ENCODE measurements at places on chromosomes 3 and 15.
A peak's percentile ranks its signal among the peaks of the same experiment; 100 is the strongest.

- no peak for DNase-seq
Measured at GRCh38 chr15:30921106-30921505, 17.4 kb downstream of the FAN1 start.

- no peak for DNase-seq
Measured at GRCh38 chr3:61008998-61009380, 242.3 kb downstream of the FHIT start.

DNA sequence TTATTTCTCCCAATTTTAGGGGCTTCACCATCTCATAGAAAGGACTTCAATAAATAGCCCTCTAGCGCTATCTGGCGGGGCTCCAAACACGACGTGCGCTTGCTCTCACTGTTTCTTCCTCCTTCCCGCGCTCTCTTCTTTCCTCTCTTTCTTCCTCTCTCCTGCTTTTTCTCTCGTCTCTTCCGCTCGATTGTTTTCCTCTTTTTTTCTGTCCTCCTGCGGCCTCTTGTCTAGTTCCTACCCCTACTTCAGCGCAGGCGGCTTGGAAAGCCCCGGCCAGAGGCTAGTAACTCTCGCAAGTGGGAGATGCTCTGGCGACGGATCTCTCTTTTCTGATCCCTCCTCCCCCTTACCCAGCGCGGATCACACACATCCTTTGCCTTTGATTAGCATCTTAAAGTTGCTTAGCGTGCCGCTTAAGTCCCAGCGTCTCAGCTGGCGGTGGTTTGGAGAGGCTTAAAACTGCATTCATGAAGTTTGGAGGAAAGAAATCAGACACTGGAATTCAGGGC, 6.2 kb upstream of the MEIS2 start:
- DNase-seq = peak; percentile 53

DNA sequence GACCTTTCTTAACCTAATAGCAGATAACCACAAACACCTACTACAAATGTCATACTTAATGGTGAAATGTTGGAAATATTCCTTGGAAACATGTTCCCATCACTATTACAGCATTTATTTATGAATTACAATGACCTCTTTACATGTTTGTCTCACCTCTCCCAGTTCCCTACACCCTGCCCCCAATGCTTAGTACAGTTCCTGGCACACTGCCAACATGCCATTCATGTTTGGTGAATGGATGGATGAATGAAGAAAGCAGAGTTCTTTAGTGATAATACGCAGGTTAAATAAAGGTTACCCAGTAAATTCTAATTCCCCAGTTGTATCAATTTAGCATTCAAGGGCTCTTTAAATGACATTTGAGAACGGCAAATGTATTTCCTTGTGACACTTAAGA, 259.9 kb upstream of the ATP11B start:
- DNase-seq = no peak

DNA sequence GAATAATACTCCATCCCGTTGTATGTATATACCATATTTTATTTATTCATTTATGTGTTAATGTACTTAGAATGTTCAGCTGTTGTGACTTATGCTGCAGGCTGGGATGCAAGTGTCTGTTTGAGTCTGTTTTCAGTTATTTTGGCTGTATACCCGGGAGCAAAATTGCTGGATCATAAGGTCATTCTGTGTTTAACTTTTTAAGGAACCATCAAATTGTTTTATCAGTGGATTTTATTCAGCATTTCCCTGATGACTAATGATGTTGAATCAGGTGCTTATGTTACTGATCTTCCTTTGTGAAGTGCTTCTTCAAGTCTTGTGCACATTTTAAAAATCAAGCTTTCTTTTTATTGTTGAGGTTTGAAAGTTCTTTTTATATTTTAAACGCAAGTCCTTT, 118.1 kb downstream of the SLC25A26 start:
- no peak for DNase-seq

DNA sequence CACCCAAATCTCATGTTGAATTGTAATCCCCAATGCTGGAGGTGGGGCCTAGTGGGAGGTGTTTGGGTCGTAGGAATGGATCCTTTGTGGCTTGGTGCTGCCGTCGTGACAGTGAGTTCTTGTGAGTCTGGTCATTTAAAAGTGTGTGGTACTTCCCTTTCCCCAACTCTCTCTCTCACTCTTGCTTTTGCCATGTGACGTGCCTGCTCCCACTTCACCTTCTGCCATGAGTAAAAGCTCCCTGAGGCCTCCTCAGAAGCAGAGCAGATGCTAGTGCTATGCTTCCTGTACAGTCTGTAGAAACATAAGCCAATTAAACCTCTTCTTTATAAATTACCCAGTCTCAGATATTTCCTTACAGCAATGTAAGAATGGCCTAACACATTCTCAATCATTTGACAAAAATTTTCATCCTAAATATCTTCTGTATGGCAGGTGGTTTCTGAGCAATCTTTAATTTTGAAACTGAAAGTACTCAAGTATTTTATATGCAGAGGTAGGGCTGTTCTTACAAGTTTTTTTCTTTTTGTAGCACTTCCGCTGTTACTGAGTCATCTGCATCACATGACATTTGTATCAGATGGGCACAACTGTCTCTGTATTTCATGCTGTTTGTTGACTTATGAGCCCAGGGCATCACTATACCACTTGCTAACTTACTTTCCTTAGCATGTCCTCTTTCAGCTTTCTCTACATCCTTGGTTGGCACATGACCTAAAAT, 8.8 kb downstream of the RPL39L start:
- DNase-seq = no peak

DNA sequence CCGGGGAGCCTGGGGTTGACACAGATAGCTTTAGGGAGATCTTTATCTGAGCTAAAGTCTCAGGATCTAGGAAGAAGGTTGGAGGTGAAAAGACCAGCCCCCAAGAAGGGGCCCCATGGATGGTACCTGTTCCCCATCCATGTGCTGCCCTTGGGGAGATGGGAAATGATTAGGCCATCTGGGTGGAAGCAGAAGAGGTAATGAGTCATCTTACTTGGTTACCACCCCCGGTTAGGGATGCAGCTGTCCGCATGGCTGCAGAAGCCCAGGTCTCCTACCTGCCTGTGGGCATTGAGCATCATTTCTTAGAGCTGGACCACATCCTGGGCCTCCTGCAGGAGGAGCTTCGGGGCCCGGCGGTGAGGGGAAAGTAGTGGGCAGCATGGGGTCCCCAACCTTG, 3.1 kb upstream of the CPLX3 start:
- DNase-seq = no peak

DNA sequence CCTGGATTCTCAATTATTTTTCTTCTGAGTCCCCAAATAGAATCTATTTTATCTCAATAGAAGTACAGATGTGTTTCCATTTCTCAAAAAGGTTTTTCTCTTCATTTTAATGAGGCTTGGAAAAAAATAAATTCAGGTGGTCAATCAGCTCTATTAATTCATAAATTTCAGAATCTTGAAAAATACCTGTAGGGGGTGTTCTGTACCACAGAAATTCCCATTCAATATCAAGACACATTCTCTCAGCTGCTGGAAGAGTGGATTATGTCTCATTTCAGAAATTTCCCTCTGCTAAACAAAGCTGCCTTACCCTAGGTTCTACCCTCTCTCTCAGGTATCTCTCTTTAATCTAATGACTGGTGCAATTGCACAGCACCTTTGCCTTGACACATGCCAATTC, 1121.2 kb downstream of the SI start:
- DNase-seq = no peak

GRCh38 chr3:131371688-131372066, 9.9 kb upstream of the NUDT16 start:
- DNase-seq = no peak

DNA sequence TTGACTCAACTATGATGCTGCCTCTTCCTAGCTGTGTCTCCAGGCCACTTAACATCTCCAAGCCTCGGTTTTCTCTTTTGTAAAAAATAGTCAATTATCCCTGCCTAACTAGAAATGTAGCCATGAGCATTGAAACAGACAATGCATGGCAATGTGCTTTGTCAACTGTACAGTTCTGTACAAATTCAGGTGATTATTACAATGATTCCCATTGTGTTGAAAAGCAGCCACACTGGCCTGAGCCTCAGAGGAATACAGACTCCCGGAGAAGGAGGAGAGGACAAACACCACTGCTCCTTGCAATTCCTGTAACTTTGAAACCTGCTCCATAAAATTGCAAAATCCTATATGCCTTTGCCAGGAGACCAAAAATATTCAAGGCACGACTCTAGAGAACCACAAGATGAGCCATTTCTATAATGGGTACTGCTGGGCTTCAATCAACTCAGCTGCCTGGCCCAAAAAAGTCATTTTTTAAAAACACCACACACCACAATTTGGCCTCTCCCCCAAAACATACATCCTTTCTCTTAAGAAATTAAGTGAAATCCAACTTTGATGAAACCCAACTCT, 28.6 kb downstream of the DAPK2 start:
- no peak for DNase-seq

GRCh38 chr3:180430896-180431295, 171.1 kb upstream of the TTC14 start:
- DNase-seq = no peak

DNA sequence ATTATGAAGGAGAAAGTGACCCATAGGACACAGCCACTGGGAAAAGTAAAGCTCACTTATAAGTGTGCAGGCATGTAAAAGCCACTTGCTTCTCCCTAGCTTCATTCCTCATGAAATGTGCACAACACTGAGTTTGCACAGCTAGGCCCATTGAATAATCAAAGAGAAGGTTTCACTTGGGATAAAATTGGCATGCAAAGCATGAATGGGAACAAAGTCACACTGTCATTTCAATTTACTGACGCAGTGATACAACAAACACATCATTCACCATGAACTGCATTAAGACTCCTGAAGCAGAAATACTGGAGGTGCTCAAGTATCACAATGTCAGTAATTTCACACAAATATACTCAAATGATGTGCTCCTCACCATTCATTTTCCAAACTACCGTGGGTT, 61.1 kb downstream of the KCNMB2 start:
- no peak for DNase-seq

DNA sequence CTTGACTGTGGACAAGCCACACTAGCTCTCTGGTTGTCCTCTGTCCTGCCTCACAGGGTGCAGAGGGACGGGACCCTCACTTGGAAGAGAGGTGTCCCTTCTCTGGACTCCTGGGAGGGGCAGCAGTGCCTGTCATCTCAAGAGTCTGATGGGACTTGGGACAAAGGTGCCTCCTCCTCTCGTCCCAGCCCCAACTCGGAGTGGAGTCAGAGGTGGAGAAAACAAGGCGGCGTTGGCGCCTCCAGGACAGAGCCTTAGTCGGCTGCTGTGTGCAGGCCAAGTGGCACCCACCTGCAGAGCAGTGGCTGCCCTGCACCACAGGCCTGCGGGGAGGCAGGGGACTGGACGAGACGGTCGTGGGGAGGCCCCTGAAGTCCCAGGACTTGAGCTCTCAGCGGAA, 9.4 kb upstream of the SEC13 start:
- DNase-seq = no peak

DNA sequence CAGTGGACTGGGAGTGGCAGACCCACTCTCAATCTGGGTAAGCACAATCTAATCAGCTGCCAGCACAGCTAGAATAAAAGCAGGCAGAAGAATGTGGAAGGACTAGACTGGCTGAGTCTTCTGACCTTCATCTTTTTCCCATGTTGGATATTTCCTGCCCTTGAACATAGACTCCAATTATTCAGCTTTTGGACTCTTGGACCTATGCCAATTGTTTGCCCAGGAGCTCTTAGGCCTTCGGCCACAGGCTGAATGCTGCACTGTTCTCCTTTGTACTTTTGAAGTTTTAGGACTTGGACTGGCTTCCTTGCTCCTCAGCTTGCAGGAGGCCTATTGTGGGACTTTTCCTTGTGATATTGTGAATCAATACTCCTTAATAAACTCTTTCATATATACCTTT, 477.7 kb upstream of the ZNF385D start:
- no peak for DNase-seq

DNA sequence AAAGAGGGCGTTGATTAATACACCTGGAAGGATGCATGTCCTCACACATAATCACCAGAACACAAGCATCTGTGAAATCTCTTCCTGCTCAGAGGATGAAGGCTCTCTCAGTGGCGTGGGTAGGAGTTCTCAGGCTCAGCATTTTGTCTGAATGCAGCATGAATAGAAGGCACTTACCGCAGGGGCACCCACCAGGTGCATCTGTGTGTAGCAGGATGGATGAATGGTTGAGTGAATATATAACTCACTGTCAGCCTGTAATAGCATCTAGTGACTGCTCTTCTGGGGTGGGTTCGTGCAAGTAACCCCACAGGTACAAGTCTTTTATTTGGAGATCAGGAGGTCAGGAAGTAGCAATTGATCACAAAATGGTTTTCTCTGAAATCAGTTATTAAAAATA, 143.0 kb downstream of the SQOR start:
- no peak for DNase-seq

- no peak for DNase-seq
Measured at GRCh38 chr3:160447544-160447943, 2.0 kb downstream of the TRIM59 start.

- no peak for DNase-seq
Measured at GRCh38 chr3:161050935-161051334, 54.2 kb downstream of the B3GALNT1 start.

DNA sequence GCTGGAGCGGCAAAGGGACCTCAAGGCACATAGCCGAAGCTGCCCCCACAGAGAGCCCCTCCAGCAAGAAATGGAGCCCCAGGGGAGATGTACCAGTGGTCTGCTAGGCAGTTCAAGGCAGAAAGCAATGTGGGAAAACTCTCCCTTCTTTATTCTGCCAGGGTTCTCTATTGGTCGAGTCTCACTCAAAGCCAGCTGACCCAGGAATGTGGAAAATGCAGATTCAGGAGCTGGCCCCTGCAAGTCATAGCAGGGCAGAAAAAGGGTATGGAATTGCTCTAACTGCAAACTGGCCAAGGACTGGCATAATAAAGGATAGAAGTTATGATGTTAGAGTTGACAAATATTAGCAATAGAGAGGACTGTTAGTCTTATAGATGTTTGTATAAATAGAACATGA, 4.0 kb upstream of the TOPAZ1 start:
- DNase-seq = no peak

DNA sequence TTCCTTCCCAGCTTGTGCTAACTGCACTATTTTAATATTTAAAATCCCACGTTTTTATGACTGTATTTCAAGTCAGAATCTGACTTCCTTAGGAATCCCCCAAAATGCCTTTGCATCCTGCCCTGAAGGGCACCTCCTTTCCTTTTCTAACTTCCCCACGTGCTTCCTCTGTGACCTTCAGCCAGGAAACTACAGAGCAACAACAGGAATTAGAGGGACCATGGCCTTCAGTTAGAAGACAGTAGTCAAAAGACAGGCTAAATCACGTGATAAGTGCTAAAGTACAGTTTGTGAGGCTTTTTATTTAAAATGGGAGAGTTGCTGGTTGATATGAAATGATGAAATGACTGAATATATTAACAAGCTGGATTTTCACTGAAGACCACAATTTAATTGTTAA, 11.8 kb upstream of the ABHD10 start:
- no peak for DNase-seq

DNA sequence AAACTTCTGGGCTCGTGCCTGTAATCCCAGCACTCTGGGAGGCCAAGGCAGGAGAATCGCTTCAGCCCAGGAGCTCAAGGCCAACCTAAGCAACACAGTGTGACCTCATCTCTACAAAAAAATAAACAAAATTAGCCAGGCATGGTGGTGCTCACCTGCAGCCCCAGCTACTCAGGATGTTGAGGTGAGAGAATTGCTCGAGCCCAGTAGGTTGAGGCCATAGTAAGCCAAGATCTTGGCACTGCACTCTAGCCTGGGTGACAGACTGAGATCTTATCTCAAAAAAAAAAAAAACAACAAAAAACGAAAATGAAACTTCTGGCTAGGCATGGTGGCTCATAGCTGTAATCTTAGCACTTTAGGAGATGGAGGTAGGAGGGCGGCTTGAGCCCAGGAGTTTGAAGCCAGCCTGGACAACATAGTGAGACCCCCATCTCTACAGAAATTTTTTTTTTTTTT, 53.7 kb downstream of the PIK3CB start:
- DNase-seq = no peak

Measured in endothelial cell (in vitro differentiated cells).